Dermis lymphatic vessel endothelial cell (primary cell): ENCODE measurements at places on chromosomes 6 and 20. TPM values are rescaled to one million over a fixed set of nuclear protein-coding genes. Genes with fewer than 3 reads are reported as not detected.

Gene IL22RA2
- not detected in 2 replicates for total RNA-seq

Gene C6orf15
- not detected in 2 replicates for total RNA-seq

Gene MPC1
- total RNA-seq: 19.1 and 27.2 TPM in 2 replicates

Gene SLC22A2
- not detected in 2 replicates for total RNA-seq

Gene ADGRF4
- total RNA-seq: not detected in 2 replicates

Gene CRISP2
- total RNA-seq: not detected in 2 replicates

Gene CABLES2
- total RNA-seq: 0.43 and 0.65 TPM in 2 replicates

Gene BPIFB2
- not detected in 2 replicates for total RNA-seq

Gene PKIB
- 0.17 TPM in 1 of 2 replicates, not detected in the other for total RNA-seq

Gene EYS
- not detected in 2 replicates for total RNA-seq

Gene DEK
- total RNA-seq: 70.5 and 104 TPM in 2 replicates

Gene C4B
- 1.1 and 1.3 TPM in 2 replicates for total RNA-seq

Gene IMPG1
- not detected in 2 replicates for total RNA-seq

Gene CD164
- total RNA-seq: 139 and 173 TPM in 2 replicates

Gene RPS6KA2
- total RNA-seq: 242 and 244 TPM in 2 replicates

Gene C2
- 0.17 and 0.22 TPM in 2 replicates for total RNA-seq

Gene BANF2
- not detected in 2 replicates for total RNA-seq

Gene FAM217A
- not detected in 2 replicates for total RNA-seq

Gene NFS1
- total RNA-seq: 6.5 and 15.7 TPM in 2 replicates

Gene HRH3
- total RNA-seq: not detected in 2 replicates

Gene PRR18
- total RNA-seq: not detected in 2 replicates

Gene RSPO4
- total RNA-seq: not detected in 2 replicates

Gene CYP24A1
- total RNA-seq: not detected in 2 replicates

Gene PDE7B
- 4.5 and 18.2 TPM in 2 replicates for total RNA-seq

Gene EDN1
- 34.1 and 88.5 TPM in 2 replicates for total RNA-seq

Gene LY6G6C
- not detected in 2 replicates for total RNA-seq

Gene MBOAT1
- total RNA-seq: 39.8 and 40.6 TPM in 2 replicates

Gene SPATS1
- 0.09 TPM in 1 of 2 replicates, not detected in the other for total RNA-seq

Gene UNC5CL
- total RNA-seq: 0.09 and 0.11 TPM in 2 replicates

Gene BPIFB4
- total RNA-seq: not detected in 2 replicates

Gene GATA5
- under 0.01 TPM in 1 of 2 replicates, not detected in the other for total RNA-seq

Gene GPX6
- total RNA-seq: not detected in 2 replicates

Gene PRPH2
- 0.69 and 0.87 TPM in 2 replicates for total RNA-seq

Gene PRL
- not detected in 2 replicates for total RNA-seq

Gene SRC
- 0.98 and 5.7 TPM in 2 replicates for total RNA-seq

Gene CST9
- not detected in 2 replicates for total RNA-seq

Gene GJA10
- not detected in 2 replicates for total RNA-seq

Gene HLA-DMA
- 0.43 and 1.0 TPM in 2 replicates for total RNA-seq

Gene HCRTR2
- total RNA-seq: not detected in 2 replicates

Gene ADGRF5
- 79.2 and 126 TPM in 2 replicates for total RNA-seq

Gene GHRH
- not detected in 2 replicates for total RNA-seq

Gene TUBB1
- total RNA-seq: not detected in 2 replicates
